ENCODE measurements at places on chromosomes 11 and 22. TPM values are rescaled to one million over a fixed set of nuclear protein-coding genes. Genes with fewer than 3 reads are reported as not detected.

Gene MS4A12
- total RNA-seq = not detected

Gene CARD18
- total RNA-seq = not detected

Gene OR8G5
- not detected for total RNA-seq

Gene VSIG10L2
- not detected for total RNA-seq

Gene MPZL3
- total RNA-seq = 0.43 TPM

GRCh38 chr11:8429483-8429882, 164.5 kb downstream of the STK33 start:
- H3K4me1 ChIP-seq = no peaks in the 10 kb centered on the region
- peaks cover 22% of the 10 kb centered on the region for H3K36me3 ChIP-seq
- no peak overlapping the region for H3K27ac ChIP-seq
- H3K4me3 ChIP-seq = no peak overlapping the region
- H3K27me3 ChIP-seq = no peaks in the 10 kb centered on the region
- DNase-seq = no peak

DNA sequence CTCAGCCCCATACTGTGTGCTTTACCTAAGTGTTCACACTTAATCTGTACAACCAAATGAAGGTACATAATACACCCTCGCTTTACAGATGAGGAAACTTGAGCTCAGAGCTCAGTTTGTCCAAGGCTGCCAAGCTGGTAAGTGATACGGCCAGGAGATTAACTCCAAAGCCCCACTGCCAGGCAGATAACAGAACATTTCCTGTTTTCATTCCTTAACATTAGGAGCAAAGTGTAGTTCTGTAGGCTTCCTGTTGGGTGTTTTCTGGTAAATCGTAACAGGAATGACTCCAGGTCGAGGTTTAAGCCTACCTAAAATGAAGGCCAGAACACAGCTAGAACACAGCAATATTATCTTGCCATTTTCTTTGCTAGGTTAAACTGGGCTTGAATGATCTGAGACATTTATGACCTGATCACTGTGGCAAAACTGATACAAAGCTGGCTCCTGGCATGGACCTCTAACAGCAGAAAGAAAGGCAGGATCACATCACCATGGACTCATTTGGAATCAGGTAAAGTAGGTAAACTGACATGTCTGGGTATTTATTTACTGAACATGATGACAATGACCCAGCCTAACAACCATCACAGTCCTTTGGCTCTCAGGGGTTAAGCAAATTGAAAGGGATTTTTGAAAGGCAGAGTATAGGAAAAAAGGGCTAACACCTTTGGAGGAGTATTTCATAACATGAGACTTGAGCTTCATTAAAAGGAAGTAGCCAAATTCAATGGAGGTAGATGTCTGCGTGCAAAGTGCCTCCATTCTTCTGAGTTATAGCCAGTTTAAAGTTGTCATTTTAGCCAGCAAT, 3.9 kb upstream of the NUP50 start:
- H3K27ac ChIP-seq = no peak overlapping the region
- no peak for DNase-seq
- peaks cover 2% of the 10 kb centered on the region for H3K36me3 ChIP-seq
- peak overlapping the region; percentile 28 for H3K4me3 ChIP-seq

DNA sequence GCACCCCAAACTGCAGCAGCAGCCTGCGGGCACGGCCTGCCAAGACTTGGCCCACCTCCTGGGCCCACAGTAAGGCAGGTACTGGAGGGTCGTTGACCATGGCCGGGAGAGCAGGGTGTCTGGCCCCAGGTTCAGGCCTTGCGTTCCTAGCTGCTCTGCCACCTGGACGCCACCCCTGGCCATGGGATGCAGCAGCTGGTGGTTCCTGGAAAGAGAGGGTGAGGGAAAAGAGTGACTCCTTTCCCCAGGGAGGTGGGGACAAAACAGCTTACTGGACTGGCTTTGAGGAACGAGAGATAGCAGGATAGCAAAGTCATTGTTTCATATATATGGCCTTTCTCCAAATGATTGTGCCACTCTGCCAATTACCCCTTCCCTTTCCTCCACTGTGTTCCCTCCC, 1.8 kb downstream of the BSCL2 start:
- H3K27me3 ChIP-seq = peaks cover 10% of the 10 kb centered on the region
- H3K4me3 ChIP-seq = peak overlapping the region; percentile 93
- H3K27ac ChIP-seq = peak overlapping the region; percentile 95
- DNase-seq = no peak
- H3K4me1 ChIP-seq = peaks cover 48% of the 10 kb centered on the region

- no peak overlapping the region for H3K27ac ChIP-seq
- H3K36me3 ChIP-seq = no peaks in the 10 kb centered on the region
- peaks cover 3% of the 10 kb centered on the region for H3K27me3 ChIP-seq
Measured at GRCh38 chr11:123314972-123315371, 115.1 kb upstream of the GRAMD1B start.

DNA sequence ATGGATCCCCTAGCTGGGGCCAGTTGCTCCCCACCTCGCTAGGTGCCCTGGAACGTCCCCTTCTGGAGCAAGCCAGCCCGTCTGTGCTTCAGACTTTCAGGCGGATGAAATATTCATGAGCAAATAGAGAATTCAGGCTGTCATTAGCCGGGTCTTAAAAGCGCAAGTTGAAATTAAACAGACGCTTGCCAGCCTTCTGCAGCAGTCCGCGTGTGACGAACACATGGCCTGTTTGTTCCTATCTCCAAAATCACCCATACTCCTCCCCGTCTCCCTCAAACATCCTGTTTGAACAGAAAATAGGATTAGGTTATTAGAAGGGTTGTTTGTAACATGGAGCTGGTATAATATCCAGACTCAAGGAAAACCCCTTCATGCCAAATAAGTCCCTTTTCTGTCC, 38.7 kb downstream of the MYO18B start:
- H3K4me3 ChIP-seq = no peak overlapping the region
- H3K36me3 ChIP-seq = no peaks in the 10 kb centered on the region
- H3K27ac ChIP-seq = no peak overlapping the region
- peaks cover 2% of the 10 kb centered on the region for H3K27me3 ChIP-seq
- peaks cover 2% of the 10 kb centered on the region for H3K4me1 ChIP-seq
- DNase-seq = no peak

Gene GLB1L2
- 15.4 TPM for total RNA-seq

DNA sequence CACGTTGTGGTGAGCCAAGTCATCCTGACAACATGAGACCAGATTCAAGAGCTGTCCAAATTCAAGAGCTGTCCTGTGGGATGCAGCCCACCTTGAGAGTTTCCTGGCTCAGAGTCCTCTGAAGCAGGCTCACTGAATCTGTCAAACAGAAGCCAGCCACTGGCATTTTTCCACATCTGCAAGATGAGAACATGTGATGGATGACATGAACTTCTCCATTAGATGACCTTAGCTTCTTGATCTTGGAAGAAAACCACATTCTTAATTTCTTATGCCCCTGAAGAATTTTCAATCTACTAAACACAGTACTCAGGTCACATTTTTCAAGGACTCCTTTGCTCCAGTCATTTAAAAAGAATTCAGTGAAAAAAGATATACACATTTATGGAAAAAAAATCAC, 291.0 kb downstream of the GUCY1A2 start:
- no peak overlapping the region for H3K27ac ChIP-seq
- no peaks in the 10 kb centered on the region for H3K27me3 ChIP-seq
- H3K4me3 ChIP-seq = no peak overlapping the region

- no peaks in the 10 kb centered on the region for H3K36me3 ChIP-seq
- no peaks in the 10 kb centered on the region for H3K27me3 ChIP-seq
- no peak for DNase-seq
- no peak overlapping the region for H3K4me3 ChIP-seq
- H3K27ac ChIP-seq = peak overlapping the region; percentile 50
Measured at GRCh38 chr11:11420191-11420898, 67.3 kb upstream of the CSNK2A3 start.

DNA sequence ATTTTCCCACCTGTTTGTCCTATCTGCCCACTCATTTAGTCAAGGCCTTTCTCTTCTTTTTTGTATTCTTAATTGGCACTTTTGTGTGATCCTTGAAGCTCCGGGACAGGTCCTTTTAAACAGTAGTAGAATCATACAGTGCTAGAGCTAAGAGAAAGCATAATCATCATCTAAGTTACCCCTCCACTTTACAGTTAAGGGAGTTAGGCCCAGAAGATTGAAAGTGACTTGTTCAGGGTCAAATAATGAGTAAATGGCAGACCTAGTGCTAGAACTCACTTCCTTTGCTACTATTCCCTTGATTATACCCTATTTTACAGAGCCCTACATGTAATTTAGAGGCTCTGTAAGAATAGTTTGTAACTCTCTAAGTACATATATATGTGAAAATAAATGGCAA, 2.5 kb downstream of the USP47 start:
- H3K4me1 ChIP-seq = peaks cover 16% of the 10 kb centered on the region
- DNase-seq = no peak
- no peak overlapping the region for H3K27ac ChIP-seq

GRCh38 chr11:79159657-79160450, 281.0 kb downstream of the TENM4 start:
- no peaks in the 10 kb centered on the region for H3K27me3 ChIP-seq
- no peak overlapping the region for H3K4me3 ChIP-seq
- H3K36me3 ChIP-seq = no peaks in the 10 kb centered on the region
- peaks cover 10% of the 10 kb centered on the region for H3K4me1 ChIP-seq
- peak overlapping the region; percentile 36 for H3K27ac ChIP-seq

DNA sequence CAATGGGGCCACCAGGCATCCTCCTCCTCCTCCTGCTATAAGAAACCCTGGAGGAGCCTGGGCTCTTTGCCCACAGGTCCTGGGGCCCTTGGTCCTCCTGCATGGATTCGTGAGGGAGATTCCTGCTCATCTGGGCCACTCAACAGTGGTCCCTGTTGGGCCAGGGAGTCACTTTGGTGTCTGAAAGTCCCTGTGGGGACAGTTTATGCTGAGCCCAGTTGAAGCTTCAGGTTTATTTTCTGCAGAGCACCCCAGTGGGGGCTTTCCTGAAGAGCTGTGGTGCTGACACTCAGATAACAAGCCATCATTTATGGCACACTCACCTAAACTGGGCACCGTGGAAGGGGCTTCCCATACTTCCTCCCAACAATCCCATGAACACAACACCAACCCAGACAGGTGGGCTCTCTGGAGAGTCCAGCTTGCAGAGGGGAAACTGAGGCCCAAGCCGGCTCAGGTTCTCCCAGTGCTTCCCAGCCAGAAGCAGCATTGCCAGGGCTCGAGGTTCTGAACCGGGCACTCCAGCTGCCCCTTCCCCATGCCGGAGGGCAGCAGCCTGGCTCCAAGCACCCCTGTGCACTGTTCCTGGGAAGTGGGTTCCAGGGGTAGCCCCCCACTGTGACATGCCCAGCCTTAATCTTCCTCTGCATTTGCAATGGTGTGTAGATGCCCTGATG, 91.3 kb downstream of the MYEOV start:
- peak overlapping the region; percentile 57 for H3K27ac ChIP-seq
- no peak for DNase-seq

Gene INS
- not detected for total RNA-seq

GRCh38 chr11:27312110-27312509, 50.9 kb downstream of the CCDC34 start:
- H3K4me3 ChIP-seq = no peak overlapping the region
- no peak for DNase-seq
- H3K27ac ChIP-seq = no peak overlapping the region
- peaks cover 7% of the 10 kb centered on the region for H3K4me1 ChIP-seq
- peaks cover 4% of the 10 kb centered on the region for H3K36me3 ChIP-seq

DNA sequence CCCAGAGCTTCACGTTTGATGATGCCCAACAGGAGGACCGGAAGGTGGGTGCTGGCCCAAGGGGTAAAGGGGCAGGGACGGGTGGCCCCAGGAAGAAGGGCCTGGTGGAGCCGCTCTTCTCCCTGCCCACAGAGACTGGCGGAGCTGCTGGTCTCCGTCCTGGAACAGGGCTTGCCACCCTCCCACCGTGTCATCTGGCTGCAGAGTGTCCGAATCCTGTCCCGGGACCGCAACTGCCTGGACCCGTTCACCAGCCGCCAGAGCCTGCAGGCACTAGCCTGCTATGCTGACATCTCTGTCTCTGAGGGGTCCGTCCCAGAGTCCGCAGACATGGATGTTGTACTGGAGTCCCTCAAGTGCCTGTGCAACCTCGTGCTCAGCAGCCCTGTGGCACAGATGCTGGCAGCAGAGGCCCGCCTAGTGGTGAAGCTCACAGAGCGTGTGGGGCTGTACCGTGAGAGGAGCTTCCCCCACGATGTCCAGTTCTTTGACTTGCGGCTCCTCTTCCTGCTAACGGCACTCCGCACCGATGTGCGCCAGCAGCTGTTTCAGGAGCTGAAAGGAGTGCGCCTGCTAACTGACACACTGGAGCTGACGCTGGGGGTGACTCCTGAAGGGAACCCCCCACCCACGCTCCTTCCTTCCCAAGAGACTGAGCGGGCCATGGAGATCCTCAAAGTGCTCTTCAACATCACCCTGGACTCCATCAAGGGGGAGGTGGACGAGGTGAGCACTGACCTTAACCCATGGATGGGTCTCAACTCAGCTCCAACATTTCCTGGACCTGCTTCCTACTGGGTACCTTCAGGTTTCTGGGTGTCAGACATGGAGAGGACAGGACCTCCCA, 2.0 kb downstream of the RIC8A start:
- H3K4me3 ChIP-seq = peak overlapping the region; percentile 100
- H3K4me1 ChIP-seq = peaks cover 32% of the 10 kb centered on the region
- peak overlapping the region; percentile 86 for H3K27ac ChIP-seq

Gene NFRKB
- 58.6 TPM for total RNA-seq

Gene ISX
- not detected for total RNA-seq

DNA sequence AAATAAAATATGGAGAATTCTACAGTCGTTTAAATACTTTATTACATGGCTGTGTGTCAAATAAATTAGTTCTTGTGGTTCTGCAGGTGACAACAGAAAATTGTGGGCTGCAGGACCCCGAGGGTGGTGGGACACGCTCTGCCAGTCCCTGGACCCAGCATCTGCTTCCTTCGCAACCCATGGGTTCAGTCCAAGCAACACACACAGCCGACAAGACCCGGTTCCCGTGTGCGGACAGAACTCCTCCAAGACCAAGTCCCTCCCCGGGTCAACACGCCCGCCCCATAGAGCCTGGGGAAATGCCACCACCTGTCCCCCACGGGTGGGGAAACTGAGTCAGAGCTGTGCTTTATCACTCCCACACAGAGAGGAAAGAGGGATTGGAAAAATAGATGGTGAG, 238.9 kb downstream of the BRD1 start:
- no peak overlapping the region for H3K4me3 ChIP-seq
- no peaks in the 10 kb centered on the region for H3K36me3 ChIP-seq
- DNase-seq = no peak
- no peak overlapping the region for H3K27ac ChIP-seq
- H3K4me1 ChIP-seq = peaks cover under 1% of the 10 kb centered on the region

- H3K4me3 ChIP-seq = no peak overlapping the region
- H3K27ac ChIP-seq = no peak overlapping the region
- H3K36me3 ChIP-seq = no peaks in the 10 kb centered on the region
- DNase-seq = no peak
- peaks cover 2% of the 10 kb centered on the region for H3K27me3 ChIP-seq
Measured at GRCh38 chr11:64753380-64754123, 6.2 kb downstream of the PYGM start.

- no peak overlapping the region for H3K4me3 ChIP-seq
- peaks cover 26% of the 10 kb centered on the region for H3K4me1 ChIP-seq
Measured at GRCh38 chr11:111923351-111923788, 4.7 kb downstream of the C11orf52 start.

Gene HEPHL1
- not detected for total RNA-seq

GRCh38 chr22:41687901-41688364, 734 bp downstream of the SNU13 start:
- H3K36me3 ChIP-seq = no peaks in the 10 kb centered on the region
- peak overlapping the region; percentile 94 for H3K27ac ChIP-seq
- H3K4me1 ChIP-seq = peaks cover 21% of the 10 kb centered on the region
- peak overlapping the region; percentile 93 for H3K4me3 ChIP-seq
- H3K27me3 ChIP-seq = no peaks in the 10 kb centered on the region
- DNase-seq = no peak

Gene KCNE3
- 2.2 TPM for total RNA-seq

- H3K4me1 ChIP-seq = peaks cover 89% of the 10 kb centered on the region
- H3K27ac ChIP-seq = no peak overlapping the region
- peak overlapping the region; percentile 16 for H3K4me3 ChIP-seq
- no peaks in the 10 kb centered on the region for H3K27me3 ChIP-seq
Measured at GRCh38 chr11:12696911-12697581, 22.8 kb downstream of the TEAD1 start.

Measured in neural crest cell (in vitro differentiated cells).